Right lung (tissue), 10 donors: ENCODE measurements at places on chromosomes 16 and 17.
A peak's percentile ranks its signal among the peaks of the same experiment; 100 is the strongest.

- DNase-seq: no peak
These were observed 120.6 kb upstream of the TNRC6C start for GRCh38 chr17:77837917-77838316.

GRCh38 chr16:56470666-56471065 is 19.3 kb downstream of the OGFOD1 start:
- DNase-seq: no peak

- DNase-seq: no peak
These were observed 147.2 kb downstream of the HS3ST2 start for GRCh38 chr16:22961206-22961605.

DNA sequence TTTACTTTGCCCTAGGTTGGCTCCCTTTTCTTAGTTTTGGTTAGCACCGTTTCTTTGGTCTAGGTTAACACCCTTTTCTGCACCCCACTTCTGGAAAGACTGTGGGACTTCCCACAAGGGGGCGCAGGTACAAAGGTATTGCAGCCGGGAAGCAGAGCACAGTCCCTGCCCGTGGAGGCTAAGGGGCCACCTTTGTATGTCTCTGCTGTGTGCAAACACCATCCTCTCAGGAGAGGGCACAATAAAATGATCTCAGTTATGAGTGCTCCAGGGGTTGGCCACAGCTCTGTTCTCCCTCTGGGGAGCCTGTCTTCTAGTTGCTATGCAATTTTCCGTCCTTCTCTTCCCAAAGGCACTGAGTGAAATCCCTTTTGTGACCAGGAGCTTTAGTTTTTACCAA is 28.4 kb upstream of the TMC5 start:
- peak; percentile 43 for DNase-seq

DNA sequence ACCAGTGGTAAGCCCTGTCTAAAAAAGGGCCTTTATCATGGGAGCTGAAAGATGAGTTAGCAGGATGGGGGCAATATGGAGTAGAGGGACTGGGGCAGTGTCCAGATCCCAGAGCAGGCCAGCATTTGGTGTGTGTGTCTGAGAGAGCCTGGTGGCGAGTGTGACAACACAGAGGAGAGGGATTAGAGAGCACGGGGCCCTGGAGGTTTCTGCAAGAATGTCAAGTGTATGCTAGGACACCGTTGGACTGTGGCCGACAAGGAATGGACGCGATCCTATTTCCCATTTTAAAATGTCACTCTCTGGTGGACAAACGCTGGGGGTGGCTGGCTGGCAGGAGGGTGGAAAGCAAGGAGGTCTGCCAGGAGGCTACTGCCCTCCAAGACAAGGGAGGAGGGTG is 12.4 kb downstream of the TAC4 start:
- DNase-seq: no peak

DNA sequence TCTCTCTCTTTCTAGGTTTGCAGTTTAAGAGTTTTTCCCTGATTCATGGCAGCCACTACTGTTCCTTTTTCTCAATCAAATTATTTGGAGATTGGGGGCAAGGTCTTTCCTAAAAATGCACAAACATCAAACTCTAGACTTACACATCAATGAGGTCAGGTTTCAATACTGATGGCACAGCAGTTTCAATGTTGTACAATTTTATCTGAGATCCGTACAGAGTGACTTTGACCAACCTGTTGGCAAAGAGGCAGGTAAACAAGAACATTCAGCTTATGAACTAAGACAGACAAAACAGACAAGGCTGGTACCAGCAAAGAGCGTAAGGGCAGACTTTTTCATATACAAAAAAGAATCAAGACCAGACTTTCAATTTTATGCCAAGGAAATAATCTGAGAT is 58.0 kb upstream of the GSG1L start:
- no peak for DNase-seq

DNA sequence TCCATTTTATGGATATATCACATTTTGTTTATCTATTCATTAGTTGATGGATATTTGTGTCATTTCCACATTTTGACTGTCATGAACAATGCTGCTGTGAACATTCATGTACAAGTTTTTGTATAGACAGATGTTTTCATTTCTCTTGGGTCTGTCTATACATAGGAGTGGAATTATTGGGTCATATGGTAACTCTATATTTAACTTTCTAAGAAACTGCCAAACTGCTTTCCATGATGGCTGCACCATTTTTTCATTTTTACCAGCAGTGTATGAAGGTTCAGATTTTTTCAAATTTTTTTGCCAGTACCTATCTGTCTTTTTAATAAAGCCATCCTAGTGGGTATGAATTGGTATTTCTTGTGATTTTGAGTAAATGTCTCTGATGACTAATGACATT is 15.5 kb downstream of the NFAT5 start:
- DNase-seq: no peak
